ENCODE measurements at places on chromosomes 4 and X.

- no peak for DNase-seq
Observed at GRCh38 chr4:103372002-103372558, 173.9 kb upstream of the CENPE start.

DNA sequence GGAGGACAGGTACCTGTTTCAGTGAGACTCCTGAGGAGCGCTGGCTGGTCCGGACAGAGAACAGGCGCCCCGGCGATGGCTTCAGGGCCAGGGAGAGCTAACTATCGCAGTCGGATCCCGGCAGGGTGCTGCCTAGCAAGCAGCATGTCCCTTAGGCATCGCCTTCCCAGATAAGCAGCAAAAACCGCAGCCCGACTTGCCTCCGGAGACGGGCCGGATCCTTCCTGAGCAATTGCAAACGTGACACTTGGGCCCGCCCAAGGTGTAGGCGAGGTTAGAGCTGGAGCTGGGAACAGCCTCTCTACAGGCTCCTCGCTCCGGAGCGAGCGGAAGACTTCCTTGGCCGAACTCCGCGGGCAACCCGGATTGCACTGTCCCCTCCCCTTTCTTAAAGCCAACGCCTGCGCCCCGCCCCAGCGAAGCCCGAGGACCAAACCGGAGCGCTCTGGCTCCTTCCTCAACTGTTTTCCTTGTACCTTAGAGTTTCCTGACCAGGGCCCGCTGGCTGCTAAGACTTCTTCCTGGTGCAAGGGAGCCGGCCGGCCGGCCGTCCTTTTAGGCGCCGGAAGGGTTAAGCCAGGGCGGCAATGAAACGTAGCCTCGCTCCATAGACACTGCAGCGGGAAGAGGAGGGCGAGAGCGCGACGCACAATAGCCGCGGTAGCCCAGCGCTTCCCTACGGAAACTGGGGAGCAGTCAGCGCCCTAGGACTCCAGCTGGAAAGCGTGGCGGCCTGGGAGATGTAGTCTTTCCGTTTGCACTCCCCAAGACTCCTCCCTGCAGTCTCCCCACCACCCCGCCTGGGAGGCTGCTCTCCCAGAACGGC, at the start of gene OPHN1:
TSS of gene OPHN1 (minus strand) at position 341 of the 826 bp plus-strand sequence. CDS start 475 bp downstream, outside the sequence.
- no peak for DNase-seq

DNA sequence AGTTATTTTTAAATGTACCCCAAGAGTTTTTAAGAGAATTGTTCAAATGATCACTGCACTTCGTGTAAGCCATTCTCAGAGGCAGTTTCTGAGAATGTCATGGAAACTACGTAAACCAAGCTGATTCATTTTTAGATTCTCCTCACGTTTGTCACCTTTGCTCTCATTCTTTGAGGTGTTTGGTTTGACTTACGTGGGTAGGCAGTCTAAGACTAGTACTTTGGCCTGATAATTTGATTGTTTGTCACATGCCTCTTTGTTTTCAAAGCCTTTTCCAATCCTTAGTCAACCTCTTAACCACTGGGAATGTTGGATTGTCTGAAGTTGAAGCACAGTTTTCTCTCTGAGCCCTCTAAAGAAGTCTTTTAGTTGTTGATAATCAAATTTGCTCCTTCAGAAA, 10.5 kb downstream of the SEPTIN11 start:
- DNase-seq: peak; percentile 13

- no peak for DNase-seq
Observed at GRCh38 chr4:106303548-106304281, 12.3 kb downstream of the TBCK start.

DNA sequence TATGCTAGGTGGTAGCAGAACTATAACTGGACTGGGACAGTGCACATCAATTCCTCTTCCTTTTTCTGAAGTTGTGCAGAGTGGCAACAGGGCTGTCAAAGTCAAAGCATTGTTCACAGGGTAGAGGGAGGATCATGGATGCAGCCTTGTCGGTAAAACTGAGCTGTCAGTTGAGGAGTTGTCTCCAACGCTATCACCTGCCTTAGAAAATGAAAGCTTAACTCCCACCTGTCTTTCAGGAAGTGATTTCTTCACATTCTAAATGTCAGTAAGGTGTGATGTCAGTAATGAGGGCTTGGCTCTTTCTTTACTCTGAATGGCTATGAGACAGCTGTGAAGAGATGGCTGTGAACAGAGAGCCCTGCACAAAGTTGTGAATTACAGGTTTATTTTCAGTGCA, 66.4 kb upstream of the BANK1 start:
- no peak for DNase-seq

GRCh38 chr4:55069248-55069647, 56.1 kb downstream of the KDR start:
- no peak for DNase-seq

DNA sequence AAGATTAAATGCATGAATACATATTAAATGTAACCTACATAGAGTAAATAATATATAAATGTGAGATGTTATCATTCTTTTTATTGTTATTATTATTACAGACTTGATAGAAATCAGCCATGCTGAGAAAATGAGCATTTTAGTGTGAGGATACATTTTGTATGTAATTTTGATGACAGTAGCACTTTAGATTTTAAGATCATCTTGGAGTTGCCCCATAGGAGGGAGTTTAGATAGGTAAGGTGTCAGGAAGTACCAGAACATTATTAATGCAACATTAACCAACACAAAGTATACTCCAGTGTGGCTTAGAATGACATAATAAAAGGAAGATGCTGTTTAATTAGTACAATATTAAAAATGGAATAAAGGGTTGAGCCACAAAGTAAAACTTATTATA, 8.4 kb downstream of the TMPRSS11A start:
- DNase-seq: no peak

DNA sequence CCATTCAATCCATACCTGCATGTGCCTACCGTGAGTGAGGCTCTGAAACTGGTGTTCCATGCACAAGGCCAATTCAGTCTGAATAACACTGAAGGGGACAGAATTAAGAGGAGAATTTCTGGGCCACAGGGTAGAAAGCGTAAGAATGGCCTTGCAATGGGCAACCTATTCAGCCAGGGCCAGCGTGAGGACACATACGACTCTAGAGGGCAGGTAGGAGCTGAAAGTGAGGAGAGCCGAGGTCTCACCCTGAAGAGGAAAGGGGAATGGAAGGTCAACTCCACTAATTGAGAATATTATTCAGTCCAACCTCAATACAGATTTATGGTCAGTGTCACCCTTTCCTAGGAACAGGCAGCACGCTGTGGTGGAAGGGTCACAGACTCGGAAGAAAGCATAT, 202.2 kb downstream of the TRIML1 start:
- DNase-seq: no peak

- DNase-seq: no peak
Observed at GRCh38 chrX:40094041-40094899, 3.5 kb downstream of the BCOR start.

DNA sequence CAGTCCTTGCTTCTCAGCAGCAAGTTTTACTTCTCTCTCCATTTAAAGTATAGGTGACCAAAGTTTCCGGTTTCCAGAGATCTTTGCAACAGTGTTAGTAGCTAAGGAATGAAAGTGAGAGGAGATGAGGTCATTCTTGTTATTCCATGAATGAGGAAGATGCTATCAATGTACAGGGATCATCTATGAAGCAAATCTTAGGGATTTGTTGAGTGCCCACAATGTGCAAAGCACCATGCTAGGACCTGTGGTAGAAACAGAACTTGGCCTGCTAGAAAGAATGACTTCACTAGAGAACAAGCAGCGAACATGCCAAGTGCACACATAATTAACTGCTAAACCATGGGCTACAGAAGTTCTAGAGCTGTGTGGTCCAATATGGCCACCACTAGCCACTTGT, 112.5 kb downstream of the MID1 start:
- DNase-seq: no peak

DNA sequence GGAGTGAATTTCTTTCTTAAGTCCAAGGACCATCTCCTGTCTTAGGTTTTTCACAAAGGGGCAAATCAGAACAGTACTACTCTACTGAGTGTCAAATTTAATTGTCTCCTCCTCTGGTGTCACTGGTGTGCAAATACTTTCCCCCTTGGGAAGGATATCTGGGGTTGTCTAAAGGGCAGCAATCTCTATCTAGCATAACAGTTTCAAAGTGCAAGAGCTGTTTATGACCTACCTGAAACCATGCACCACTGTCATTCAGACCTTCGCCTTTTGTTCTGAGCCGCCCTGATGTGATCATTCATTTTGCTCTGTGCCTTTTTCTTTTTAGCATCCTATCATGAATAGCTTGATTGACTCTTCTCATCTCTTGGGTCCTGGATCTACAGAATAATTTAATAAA, 39.3 kb downstream of the IL1RAPL1 start:
- no peak for DNase-seq

DNA sequence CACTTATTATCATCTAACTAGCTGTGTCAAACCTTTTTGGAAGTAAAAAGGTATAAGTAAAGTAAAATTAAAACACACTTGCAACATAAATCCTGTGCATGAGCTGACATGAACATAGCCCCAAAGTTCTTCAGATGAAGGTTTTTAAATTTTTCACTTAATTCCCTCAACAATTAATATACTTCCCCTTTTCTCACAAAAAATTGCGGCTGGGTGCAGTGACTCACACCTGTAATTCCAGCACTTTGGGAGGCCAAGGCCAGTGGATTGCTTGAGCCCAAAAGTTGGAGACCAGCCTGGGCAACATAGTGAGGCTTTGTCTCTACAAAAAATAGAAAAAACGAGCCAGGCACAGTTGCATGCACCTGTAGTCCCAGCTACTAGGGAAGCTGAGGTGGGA, 16.8 kb downstream of the RASGEF1B start:
- no peak for DNase-seq

- no peak for DNase-seq
Observed at GRCh38 chr4:79233820-79234219, 92.0 kb downstream of the NAA11 start.

GRCh38 chrX:38968344-38969216, 167.3 kb downstream of the MID1IP1 start:
- no peak for DNase-seq

- DNase-seq: no peak
Observed at GRCh38 chrX:123830309-123830708, 29.5 kb upstream of the XIAP start.

DNA sequence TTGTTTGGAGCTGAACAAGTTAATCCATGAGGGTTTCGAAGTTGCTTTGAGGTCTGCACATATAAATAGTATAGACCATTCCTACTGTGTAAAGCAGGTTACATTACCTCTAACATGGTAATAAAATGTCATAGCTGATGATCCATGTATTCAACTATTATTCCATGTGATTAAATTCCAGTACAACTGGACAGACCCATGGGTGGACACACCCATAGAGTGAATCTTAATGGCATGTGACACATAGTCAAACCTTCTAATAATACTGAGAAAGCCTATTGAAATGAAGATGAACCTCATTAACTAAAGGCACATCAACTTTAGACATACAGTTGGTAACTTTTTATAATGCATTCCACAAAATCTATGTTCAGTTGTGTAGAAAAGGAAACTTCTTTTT, 28.5 kb downstream of the FHIP1A start:
- DNase-seq: no peak

GRCh38 chrX:82676386-82676785, 831.7 kb upstream of the POU3F4 start:
- no peak for DNase-seq

DNA sequence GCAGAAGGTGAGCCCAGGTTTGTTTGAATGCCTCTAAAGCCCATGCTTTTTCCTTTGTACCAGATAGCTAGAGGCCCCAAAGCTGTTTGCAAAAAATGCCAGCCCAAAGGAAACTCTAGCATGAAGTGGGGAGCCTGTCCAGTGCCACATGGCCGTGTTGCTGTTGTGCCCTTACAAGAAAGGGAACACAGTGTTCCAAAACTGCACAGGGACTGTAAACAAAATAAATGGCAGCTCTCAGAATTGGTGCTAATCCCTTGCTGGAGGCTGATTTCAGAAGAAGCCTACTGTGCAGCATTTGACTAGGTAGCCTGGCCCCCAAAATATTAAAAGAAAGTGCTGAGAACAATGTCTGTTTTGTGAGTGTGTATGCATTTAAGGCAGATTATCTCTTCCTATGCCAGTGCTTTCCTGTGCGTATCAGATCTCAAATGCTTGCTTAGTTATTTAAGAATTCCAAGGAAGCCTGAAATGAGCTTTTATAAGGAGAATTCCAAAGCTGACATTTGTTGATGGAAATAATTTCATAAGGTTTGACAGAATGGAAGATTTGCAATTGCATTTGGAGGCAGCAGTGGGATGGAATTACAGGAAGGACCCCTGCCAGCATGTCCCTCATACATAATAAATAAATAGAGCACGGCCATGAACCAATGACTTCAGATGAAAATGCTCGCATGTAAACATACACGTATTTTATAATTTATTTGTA, 115.7 kb downstream of the IRF2 start:
- no peak for DNase-seq

DNA sequence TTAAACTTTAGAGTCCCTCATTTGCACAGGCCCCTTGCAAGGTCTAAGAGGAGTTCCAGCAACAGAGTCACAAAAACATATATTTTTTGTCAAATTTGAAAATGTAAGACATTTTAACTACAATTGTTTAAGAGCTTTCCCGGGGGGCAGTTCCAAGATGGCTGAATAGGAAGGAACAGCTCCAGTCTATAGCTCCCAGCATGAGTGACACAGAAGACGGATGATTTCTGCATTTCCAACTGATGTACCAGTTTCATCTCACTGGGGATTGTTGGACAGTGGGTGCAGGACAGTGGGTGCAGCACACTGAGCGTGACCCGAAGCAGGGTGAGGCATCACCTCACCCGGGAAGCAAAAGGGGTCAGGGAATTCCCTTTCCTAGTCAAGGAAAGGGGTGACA, 71.4 kb upstream of the NMU start:
- no peak for DNase-seq

- DNase-seq: no peak
Observed at GRCh38 chr4:104592183-104592582, 97.5 kb upstream of the CXXC4 start.

- DNase-seq: no peak
Observed at GRCh38 chrX:123698979-123699520, 33.8 kb downstream of the THOC2 start.

GRCh38 chr4:143189528-143189927, 4.8 kb downstream of the USP38 start:
- no peak for DNase-seq

DNA sequence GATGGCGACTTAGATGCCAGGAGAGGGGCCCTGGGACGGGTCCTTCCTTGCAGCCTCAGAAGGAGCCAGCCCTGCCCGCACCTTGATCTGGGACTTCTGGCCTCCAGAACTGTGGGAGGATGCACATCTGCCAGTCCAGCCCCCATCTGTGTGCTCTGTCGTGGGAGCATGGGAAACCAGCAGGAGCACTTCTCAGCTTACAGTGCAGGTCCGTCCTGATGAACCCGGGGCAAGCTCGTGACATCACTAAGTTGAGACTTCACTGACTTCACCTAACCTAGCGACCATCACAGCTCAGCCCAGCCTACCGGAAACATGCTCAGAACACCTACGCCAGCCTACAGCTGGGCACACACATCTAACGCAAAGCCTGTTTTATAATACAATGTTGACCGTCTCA, 38.1 kb downstream of the ABLIM2 start:
- no peak for DNase-seq

DNA sequence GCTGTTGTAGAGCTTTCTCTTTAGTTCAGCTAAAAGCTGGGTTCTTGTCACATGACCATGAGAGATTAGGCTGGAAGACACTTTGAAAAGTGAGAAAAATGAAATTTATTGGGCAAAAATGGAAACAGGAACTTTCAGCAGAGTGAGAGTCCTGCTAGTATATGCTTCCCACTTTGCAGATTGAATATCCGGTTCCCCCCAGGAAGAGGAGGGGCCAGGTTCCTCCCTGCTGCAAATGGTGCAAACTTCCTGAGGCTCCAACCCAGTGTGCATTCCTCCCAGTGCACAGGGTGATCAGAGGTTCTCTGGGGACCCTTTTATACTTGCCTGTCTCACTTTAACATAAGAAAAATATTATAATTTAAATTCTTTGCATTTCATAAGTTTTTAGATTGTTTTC, 119.9 kb upstream of the SPIN4 start:
- no peak for DNase-seq

GRCh38 chr4:139819082-139819481, 153.5 kb downstream of the MGST2 start:
- no peak for DNase-seq
